ENCODE measurements at places on chromosomes 12 and 14.

DNA sequence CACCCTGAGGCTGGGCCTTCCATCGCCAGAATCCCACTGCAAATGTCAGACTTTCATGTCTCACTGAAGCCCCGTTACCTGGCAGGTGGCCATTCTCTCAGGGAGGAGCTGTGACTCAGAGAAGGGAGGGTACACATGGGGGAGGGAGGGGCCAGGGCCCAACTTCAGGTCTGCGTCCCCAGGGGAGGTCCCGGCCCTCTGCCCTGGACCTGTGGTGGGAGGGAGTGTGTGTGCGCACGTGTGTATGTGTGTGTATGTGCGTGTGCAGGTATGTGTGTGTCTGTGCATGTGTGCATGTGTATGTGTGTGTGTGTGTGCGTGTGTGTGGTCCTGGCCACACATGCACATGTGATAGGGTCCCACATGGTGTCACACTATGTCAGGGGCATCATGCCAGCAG lies 50.9 kb downstream of the MVK start:
- DNase-seq = no peak

DNA sequence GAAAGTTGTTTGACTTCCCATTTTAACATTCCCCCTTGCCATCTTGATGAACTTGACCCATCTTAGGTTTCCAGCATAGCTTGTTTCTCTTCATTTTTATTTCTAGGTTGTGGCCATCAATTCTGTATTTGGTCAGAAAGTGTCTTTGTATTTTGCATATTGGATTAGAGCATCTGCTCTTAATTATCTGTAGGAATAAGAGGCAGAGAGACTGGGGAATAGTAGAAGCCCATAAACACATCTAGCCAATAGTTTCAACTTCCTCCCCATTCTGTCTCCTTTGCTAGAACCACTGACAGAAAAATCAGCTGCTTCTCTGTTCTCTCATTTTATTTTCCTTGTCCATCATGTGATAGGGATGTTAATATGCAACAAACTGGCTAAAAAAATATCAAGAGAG lies 8.2 kb downstream of the SOCS2 start:
- DNase-seq = no peak

GRCh38 chr12:69885658-69886057 lies 60.6 kb downstream of the MYRFL start:
- DNase-seq = no peak

DNA sequence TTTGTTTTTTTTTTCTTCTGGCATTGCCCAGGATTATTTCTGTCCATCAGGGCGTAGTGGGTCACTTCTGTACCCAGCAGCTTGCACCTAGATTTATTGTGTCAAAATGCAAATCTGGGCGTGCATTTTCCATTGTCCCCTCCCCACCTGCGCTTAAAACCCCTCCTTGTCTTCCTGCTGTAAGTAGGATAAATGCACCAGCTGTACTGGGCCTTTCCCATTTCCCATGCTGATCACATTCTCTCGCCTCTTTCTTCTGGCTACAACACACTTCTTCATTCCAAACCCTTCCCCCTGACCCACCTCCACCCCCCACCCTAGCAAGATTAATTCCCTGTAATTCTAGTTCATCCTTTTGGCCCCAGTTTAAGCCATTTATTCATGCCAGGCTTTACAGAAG lies 128.0 kb downstream of the ETV6 start:
- DNase-seq = no peak

DNA sequence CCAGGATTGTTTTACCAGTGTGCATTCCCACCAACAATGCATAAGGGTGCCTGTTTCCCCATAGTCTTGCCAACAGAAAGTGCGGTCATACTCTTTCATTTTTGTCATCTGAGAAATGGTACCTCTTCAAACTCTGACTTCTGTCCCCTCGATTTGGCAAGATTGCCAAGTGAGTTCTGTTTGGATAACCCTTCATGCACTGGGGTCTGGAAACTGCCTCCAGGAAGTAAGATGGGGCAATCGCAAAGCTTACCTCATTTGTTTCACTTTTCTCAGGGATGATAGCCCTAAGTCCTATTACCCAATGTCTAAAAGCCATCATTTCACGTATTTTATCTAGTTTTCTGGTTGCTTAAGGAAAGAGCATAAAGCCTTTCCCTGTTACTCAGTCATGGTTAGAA lies 28.6 kb upstream of the NR1H4 start:
- DNase-seq = no peak

- DNase-seq = peak; percentile 88
Measured at GRCh38 chr12:49331380-49332222, 5.4 kb downstream of the C1QL4 start.

- no peak for DNase-seq
Measured at GRCh38 chr12:124028555-124028925, 55.5 kb downstream of the ZNF664 start.

DNA sequence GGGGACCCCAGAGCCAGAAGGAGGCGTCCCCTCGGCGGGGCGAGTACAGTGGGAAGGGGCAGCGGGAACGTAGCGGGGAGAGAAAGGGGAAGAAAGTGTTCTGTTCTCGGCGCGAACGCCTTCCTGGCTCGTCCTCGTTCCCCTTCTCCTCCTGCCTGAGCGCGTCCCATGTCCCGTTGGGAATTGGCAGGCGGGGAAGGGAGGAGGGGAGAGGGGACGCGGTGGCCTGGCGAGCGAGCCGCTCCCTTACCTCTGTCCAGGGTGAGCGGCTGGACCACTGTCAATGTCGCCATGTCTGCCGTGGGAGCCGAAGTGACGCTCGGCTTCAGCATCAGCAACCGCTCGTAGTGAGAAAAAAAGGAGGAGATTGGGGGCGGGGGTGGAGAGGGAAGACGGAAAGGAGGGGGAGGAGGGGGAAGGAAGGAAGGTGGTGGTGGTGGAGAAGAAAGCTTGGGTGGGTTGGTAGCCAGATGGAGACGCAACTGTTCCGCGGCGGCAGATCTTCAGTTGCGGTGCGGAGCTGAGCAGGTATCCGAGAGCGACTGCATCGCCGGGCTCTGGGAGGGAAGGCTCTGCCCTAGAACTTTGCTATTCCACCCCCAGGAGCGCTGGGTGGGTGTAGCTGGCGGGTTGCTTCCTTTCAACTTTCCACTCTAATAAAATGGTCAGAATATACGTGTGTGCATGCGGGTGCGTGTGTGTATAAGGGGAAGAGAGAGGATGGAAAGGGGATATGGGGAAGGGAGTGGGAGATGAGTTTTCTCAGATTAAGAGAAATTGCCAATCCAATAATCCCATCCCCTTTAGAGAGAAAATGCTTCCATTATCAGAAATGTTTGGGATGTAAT lies at the start of gene LIN7A:
LIN7A (minus strand) TSS at position 544 of the 848 bp plus-strand sequence; CDS start at position 332, 212 bp downstream.
- no peak for DNase-seq

DNA sequence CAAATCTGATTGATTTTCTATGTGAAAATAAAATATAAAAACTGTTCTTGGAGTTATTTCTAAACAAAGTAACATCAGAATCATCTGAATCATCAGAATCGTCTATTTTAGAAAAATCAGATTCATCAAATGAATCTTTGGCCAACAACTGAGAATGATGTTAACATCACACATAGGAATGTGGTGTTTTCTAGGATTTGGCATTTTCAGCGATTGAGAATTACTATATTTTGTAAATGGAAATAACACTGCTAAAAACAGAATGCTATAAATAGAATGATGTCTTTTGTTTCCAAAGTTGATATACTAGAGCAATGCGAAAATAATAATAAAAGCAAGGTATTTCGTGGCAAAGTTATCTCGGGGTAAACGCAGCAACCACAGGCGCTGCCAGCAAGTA lies 73.9 kb upstream of the EVL start:
- DNase-seq = no peak

- no peak for DNase-seq
Measured at GRCh38 chr12:76909290-76909689, 30.5 kb upstream of the CSRP2 start.

DNA sequence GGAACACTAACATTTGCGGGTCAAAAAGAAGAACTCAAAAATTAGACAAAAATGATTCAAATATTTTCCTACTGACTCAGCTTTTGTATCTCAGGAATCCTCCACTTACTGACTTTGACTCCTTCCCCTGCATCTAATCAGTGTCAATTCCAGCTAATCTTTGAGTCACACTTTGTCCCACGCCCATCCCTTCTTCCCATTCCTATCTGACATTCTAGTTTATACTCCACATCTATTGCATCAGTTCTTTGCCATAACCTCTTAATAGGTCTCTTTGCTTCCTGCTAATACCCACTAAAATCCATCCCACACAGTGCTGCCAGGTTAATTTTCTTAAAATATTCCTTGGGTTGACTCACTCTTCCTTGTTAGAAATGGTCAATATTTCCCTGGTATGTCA lies 19.1 kb downstream of the BBS10 start:
- no peak for DNase-seq

DNA sequence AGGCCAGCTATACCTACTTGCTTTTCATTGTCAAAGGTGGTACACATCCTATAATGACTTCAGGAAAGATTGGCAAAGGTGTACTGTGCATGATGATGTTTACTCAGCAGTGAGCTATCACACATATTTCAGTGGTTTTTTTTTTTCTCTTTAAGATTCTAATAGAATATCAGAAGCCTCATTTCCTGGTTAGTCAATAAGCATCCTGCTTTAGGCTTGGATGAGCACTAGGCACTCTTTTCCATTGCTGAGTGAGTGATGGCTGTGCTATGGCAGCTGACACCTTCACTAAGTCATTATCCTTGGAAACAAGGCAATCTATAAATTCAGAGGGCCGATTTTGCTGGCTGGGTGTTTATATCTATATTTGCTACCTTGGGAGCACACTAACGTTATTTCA lies 161.1 kb upstream of the RASSF8 start:
- DNase-seq = no peak

GRCh38 chr12:99670635-99671034 lies 23.1 kb downstream of the GARIN6 start:
- DNase-seq = no peak

GRCh38 chr12:76882367-76882766 lies 3.5 kb upstream of the CSRP2 start:
- no peak for DNase-seq

GRCh38 chr12:51392556-51393237 lies 1.5 kb upstream of the GALNT6 start:
- no peak for DNase-seq

- DNase-seq = no peak
Measured at GRCh38 chr14:106838991-106839769, 1312.8 kb downstream of the TMEM121 start.

DNA sequence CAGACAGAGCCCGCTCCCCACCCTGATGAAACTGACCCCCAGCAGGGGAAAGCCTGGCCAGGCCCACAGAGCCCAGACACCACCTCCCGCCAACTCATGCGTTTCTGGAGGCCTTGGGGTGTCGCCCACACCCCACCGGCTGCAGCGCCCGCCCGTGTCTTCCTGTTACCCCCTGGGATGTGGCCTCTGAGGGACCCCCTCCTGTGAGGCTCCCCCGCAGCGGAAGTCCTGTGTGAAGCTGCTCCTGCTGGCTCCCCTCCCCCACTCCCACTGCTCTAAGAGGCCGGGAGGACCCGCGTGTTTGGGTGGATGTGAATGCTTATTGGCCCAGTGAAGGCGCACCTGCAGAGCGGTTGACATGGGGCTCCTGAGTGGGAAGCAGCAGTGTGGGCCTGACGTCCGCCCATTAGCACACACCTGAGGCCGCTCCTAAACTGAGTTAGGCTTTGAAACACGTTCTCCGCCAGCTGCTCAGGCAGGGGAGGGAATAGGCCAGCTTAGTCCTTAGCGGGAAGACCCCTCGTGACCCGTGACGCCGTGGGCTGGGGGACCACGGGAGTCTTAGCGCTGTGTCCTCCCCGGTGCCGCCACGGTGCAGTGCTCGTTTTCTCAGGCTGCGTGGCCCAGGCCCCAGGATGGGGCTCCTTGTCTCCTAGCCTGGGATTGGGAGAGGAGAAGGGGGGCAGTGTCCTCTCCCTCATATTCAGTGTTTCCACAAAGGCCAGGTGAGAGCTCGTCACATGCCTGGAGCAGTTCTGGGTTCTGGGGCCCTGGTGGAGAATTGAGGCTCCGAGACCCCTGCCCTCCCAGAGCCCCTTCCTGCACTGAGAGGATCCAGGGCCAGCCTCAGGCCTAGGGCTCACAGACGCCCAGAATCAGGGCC lies 323.4 kb upstream of the SFSWAP start:
- DNase-seq = no peak

DNA sequence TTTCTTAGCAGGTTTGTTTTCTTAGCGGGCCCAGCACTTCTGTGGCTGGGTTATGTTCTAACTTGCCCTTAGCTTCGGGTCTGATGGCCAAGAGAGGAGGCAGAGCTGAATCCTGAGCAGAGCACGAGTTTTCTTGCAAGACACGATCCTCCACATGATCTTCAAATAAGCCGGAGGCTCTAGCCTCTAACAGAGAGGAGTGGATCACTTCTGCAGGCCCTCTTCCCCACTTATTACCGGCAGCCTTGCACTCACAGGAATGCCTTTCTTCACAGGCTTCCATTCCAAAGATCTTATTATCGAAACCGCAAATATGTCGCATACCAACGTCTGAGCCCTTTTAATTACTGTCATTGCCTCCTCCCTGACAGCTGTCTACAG lies 79.5 kb downstream of the SINHCAF start:
- no peak for DNase-seq

- DNase-seq = no peak
Measured at GRCh38 chr12:47711448-47711847, 5.6 kb upstream of the RPAP3 start.

- no peak for DNase-seq
Measured at GRCh38 chr12:44717612-44718011, 158.5 kb downstream of the NELL2 start.

DNA sequence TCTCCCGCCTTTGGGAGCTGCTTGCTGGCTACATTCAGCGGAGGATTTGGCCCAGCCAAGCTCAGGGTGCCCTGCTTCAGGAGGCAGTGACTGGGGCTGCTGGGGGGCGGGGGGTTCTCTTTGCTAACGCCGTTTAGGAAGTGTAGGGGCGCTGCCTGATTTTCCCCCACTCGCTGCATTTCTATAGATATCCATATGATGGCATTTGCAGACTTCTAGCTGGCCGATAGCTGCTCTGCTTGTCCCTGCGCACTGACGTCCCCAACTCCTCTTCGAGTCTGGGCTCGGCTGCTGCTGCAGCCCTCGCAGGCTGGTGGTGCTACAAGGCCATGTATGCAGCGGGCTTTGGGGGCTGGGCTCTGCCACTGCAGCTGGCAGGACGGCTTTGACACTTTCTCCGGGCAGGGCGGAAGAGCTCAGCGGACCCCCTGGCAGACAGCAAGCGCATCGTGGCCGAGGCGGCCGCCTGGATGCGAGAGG lies 3.1 kb downstream of the LRFN5 start:
- peak; percentile 88 for DNase-seq

GRCh38 chr14:76497550-76498462 lies 121.9 kb downstream of the ESRRB start:
- no peak for DNase-seq

- no peak for DNase-seq
Measured at GRCh38 chr12:104740668-104741067, 217.4 kb downstream of the SLC41A2 start.

GRCh38 chr12:57611827-57612710 lies 834 bp downstream of the ARHGEF25 start:
- no peak for DNase-seq

- DNase-seq = no peak
Measured at GRCh38 chr12:121404734-121405133, 4.8 kb downstream of the RNF34 start.

- DNase-seq = no peak
Measured at GRCh38 chr14:99982537-99983250, 82.5 kb upstream of the EVL start.

- DNase-seq = no peak
Measured at GRCh38 chr12:41992022-41992421, 152.7 kb downstream of the GXYLT1 start.

- no peak for DNase-seq
Measured at GRCh38 chr14:51962711-51963110, 26.6 kb upstream of the RTRAF start.

Measured in vagina (tissue), 2 donors.